ENCODE measurements at places on chromosomes 4 and X.

GRCh38 chr4:141348125-141348524 lies 127.4 kb downstream of the ZNF330 start:
- DNase-seq: no peak

GRCh38 chrX:33465137-33465536 lies 253.8 kb upstream of the DMD start:
- no peak for DNase-seq

DNA sequence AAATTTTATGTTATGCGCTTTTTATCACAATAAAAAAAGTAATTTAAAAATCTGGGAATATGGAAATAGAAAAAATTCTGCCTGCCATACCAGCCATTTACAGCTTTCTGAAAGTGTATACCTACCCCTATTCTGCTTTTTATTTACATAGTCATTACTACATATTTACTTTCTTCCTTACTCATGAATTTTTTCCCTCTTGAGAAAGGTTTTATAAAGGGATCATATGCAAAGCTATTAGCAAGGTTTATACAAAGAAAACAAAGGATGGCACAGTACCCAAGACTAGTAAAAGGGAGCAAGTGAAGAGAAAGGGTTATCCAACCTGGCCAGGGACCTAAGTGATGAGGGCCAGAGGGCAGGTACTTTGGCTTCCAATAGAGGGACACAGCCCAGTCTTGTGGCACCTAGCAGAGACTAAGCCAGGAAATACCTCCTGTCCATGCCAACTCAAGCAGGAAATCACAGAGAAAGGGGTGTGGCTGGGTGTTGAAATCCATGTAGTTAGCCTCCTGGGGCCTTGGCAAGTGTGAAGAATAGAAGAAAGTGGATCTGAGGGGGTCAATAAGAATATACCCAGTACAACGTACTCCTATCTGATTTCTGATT lies 207.3 kb upstream of the VEGFC start:
- DNase-seq: no peak

GRCh38 chrX:41391606-41392005 lies 55.5 kb upstream of the NYX start:
- DNase-seq: no peak

GRCh38 chr4:71938776-71939175 lies 93.0 kb upstream of the NPFFR2 start:
- no peak for DNase-seq

DNA sequence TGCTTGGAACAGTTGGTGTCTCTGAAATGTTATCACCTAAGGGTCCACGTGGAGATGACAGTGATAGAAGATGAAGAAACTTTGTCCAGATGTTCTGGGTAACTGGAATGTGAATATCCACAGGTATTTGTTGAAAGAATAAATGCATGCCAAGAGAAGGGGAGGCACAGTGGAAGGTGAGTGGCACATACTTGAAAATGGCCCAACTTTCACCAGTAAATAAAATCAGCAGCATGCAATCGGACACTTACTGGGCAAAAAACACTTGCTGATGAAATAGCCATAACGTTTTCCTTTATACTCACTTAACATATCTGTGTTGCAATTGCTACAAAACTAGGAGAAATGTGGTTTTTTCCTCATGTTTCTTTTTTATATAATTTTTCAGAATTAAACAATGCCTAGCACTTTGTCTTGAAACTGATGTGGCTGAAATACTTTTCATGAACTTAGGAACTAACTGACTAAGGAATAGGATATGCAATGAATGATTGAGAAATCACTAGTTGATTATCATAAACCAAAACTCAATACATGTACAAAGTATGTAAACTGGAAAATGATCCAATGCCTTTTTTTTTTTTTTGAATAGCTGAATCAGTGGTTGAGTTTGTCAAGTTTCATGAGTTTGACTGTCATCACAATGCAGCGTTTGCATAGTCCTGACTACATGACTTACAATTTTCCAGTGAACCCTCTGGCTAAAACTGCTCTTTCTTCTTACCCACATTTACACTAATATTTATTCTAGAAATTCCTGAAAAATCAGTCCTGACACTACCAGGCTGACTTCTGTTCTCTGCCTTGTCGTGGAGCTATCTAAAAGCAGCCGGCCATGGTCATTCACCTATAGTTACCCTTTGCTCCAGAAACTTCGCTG lies 127.4 kb downstream of the CPE start:
- DNase-seq: no peak

DNA sequence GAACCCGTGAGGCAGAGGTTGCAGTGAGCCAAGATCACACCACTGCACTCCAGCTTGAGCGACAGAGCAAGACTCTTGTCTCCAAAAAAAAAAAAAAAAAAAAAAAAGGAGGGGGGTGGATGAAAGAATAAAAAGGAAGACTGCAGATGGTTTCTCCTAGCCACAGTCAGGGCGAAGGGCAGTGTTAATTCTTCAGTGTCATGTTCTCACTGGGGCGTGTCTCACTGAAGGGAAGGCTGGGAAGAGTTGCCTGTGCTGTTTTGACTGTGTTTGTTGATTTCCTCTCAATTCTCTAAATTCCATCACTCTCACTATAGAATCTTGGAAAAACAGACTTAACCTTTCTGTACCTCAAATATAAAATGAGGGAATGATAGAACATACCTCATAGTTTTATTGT lies 71.6 kb upstream of the DHX15 start:
- no peak for DNase-seq

GRCh38 chr4:169107528-169107927 lies 97.5 kb upstream of the CBR4 start:
- DNase-seq: no peak

GRCh38 chr4:184688447-184688846 lies 38.9 kb downstream of the PRIMPOL start:
- DNase-seq: no peak

GRCh38 chrX:39247536-39247935 lies 446.3 kb downstream of the MID1IP1 start:
- no peak for DNase-seq

DNA sequence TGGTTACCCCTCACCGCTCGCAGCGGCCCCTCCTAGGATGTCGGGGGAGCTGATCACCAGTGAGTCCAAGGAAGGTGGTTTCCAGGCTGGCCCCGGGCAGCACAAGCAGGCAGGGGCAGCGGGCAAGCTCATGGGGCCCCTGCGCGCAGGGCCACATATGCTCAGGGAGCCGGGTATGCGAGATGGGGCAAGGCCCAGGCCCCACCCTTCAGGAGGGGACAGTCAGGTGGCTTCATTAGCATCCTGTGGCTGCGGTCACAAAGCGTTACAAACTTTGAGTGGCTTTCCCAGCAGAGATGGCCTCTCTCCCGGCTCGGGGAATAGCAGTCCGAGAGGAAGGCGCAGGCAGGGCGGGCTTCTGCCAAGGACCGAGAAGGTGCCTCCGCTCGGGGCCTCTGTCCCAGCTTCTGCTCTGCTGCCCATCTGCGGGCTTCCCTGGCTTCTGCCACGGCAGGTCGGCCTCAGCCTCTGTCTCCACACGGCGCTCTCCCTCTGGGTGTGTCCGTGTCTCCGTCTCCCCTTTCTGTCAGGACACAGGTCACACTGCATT lies 13.5 kb downstream of the ABCD1 start:
- no peak for DNase-seq

DNA sequence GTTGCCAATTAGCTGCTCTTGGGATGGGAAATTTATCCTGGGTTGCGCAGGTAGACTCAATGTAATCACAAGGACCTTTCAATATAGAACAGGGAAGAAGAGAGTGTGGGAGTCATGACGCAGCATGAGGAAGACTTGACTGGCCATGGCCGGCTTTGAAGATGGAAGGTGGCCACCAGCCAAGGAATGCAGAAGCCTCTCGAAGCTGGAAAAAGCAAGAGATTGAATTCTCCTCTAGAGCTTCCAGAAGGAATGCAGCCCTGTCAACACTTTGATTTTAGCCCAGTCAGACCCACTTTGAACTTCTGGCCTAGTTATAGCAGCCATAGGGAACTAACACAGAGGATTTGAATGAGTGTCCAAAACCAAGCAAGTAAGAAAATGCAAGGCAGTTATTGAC lies 14.7 kb upstream of the SH3KBP1 start:
- no peak for DNase-seq

DNA sequence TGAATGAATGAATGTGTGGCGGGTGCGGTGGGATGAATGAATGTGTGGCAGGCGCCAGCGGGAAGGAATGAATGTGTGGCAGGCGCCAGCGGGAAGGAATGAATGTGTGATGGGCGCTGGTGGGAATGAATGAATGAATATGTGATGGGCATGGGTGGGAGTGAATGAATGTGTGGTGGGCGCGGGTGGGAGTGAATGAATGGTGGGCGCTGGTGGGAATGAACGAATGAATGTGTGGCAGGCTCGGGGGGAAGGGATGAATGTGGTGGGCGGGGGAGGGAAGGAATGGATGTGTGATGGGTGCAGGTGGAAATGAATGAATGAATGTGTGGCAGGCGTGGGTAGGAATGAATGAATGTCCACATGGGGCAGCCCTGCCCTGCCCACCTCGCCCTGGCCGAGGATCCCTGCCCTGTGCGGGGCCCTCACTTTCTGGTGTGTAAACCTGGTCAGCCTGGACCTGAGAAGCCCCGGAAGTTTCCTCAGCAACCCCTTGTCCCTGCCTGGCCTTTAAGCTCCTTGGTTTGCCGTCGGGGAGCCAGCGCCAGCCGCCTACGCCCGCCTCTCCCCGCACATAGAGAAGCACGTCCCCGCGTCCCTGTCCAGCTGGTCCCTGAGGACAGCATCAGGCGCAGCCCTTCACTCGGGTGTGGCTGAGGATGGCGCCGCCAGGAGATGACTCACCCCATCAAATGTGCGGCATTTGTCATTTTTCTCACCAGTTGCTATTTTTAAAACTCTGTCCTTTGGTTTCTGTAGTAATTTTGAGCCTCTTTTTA lies 112.8 kb upstream of the LRPAP1 start:
- no peak for DNase-seq

DNA sequence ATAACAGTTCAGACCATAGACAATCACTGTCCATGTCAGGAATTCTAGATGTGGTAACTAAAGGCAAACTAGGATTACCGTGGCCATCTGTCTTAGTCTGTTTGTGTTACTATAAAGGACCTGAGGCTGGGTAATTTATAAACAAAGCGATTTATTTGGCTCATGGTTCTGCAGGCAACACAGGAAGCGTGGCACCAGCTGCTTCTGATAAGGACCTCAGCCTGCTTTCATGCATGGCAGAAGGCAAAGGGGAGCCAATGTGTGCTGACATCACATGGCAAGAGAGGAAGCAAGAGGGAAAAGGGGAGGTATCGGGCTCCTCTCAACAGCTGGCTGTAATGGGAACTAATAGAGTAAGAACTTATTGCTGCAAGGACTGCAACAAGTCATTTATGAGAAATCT lies 376.7 kb downstream of the GPM6A start:
- DNase-seq: peak; percentile 90

- DNase-seq: no peak
Measured at GRCh38 chrX:134457708-134458107, 2.3 kb upstream of the HPRT1 start.

- DNase-seq: no peak
Measured at GRCh38 chrX:257681-258289, 23.4 kb upstream of the PLCXD1 start.

GRCh38 chrX:120790118-120790517 lies 85.5 kb downstream of the CT47B1 start:
- no peak for DNase-seq
